Upper lobe of right lung (tissue), 1 donor: ENCODE measurements at places on chromosomes 16 and 17. TPM values are rescaled to one million over a fixed set of nuclear protein-coding genes. Genes with fewer than 3 reads are reported as not detected.

GRCh38 chr17:48074322-48075081, 26.3 kb downstream of the NFE2L1 start:
- DNase-seq, result peak; percentile 15

The CHST4 gene
- 0.38 TPM for total RNA-seq

GRCh38 chr17:81561494-81561885, 9.3 kb upstream of the FAAP100 start:
- DNase-seq, result no peak

The KCNJ18 gene
- not detected for total RNA-seq

The PYDC1 gene
- total RNA-seq, result not detected

DNA sequence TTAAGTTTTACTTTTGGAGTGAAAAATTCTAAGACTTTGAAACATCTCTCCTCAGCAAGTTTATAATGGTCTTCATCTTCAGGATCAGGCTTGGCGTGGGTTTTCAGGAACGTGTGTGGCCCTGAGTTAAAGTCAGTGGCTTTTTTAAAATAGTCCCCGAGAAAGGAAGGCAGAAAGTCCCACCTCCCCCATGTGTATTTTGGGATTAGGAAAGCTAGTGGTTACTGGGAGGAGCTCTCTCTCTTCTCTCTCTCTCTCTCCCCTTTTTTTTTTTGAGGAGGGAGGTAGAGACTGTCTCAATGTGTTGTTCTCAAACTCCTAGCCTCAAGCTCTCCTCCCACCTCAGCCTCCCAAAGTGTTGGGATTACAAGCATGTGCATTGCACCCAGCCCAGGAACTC, 213.2 kb downstream of the IRX3 start:
- no peak for DNase-seq

The TBC1D3L gene
- 21.8 TPM for total RNA-seq

The CD19 gene
- not detected for total RNA-seq
